ENCODE measurements at places on chromosomes 2 and 18.
A peak's percentile ranks its signal among the peaks of the same experiment; 100 is the strongest.

DNA sequence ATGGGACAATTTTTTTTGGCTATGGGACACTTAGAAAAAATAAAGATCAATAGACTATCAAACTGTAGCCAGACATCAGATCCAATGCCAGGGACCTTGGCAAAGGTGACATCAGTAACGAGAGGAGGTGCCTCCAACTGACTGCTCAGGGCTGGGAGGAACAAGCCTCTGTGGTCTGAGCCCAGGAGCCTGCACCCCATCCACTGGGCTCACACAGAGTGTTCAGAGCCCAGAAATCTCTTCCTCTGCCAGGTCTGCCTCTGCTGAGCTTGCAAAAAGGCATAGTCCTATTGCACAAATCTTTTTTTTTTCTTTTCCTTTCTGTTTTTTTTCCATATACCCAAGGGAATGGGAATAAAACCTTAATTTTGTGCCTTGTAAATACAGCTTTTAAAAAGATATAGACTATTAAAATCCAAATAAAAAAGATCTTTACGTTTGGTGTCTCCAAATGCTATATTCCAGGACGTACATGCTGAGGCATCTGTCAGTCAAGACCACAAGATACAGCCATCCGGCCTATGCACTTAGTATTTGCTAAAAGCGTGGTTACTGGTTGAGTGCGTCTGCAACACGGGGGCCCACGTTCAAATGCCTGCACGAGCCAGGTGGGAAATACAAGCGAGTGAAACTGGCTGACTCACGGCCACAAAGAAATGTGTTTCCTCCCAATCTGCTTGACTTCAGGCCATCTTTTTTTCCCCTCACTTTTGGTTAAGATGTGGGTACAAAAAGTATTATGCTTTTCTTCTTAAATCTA, 7.8 kb upstream of the ARHGAP25 start:
- DNase-seq: peak; percentile 76

DNA sequence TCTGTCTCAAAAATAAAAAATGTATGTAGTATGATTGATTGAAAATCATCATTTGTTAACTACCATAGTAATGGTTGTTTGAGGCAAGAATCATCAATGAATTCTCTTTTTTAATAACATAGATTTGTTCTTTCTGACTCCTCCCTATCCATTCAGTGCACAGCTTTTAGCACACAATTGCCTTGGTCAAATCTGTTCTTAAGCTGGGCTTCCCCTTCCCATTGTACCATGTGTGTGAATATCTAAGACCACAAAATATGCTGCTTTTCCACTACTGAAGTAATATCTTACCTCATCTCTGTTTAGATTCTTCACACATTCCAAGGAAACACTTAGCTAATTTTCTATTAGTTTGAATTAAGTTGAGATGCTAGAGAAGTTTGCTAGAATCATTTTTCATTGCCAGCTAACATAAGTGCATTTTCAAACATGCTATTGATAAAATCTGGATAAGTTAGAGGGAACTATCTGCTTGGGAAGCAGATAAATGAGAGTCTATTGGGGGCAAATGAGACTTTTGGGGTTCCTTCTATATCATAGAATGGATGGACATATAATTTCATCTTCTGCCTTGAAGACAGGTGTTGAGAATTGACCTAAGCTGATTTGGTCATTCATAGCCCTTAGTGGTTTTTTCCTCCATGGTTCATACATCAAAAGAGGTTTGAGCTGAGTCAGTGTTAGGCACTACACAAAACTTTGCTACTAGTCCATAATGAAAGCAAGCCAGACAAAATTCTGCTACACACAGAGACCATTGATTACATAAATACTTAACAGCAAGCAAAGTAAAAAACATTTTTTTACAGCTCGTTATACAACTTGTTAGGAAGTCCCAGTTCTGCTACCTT, 231.9 kb downstream of the PLCL1 start:
- no peak for DNase-seq

GRCh38 chr2:96856776-96857666, 795 bp downstream of the ANKRD39 start:
- peak; percentile 33 for DNase-seq

- DNase-seq: no peak
Observed at GRCh38 chr2:209638346-209638745, 133.3 kb upstream of the UNC80 start.

DNA sequence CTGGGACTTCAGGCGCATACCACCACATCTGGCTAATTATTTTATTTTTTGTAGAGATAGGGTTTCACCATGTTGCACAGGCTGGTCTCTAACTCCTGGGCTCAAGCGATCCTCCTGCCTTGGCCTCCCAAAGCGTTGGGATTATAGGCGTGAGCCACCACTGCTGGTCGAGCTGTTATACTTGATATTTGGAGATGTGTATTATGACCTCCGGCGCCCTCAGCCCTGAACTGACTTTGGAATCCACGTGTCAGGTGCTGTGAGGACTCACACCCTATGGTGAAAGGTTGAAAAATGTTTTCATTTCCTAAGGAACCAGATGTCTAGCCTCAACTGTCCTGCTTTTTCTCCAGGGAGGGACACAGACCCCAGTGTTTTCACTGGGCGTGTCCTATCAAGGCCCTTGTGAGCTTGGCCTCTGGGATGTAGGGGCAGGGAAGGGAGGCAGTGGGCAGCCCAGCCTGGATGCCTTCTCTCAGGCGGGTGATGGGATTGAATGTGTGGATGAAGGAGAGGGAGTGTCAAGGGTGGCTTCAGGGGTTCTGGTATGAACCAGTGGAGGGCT, 56.4 kb upstream of the HAAO start:
- no peak for DNase-seq

- DNase-seq: peak; percentile 10
Observed at GRCh38 chr2:217223222-217223930, 363.5 kb upstream of the TNP1 start.

GRCh38 chr18:56841836-56842235, 190.7 kb downstream of the WDR7 start:
- no peak for DNase-seq
